ENCODE measurements at places on chromosomes 3 and 15. TPM values are rescaled to one million over a fixed set of nuclear protein-coding genes. Genes with fewer than 3 reads are reported as not detected.

The WDR72 gene
- polyA plus RNA-seq, result 59.2 TPM

The TUSC7 gene
- not detected for polyA plus RNA-seq

The KBTBD13 gene
- 0.12 TPM for polyA plus RNA-seq

The UROC1 gene
- 0.29 TPM for polyA plus RNA-seq

The GCHFR gene
- 29.7 TPM for polyA plus RNA-seq

The RASGRP1 gene
- polyA plus RNA-seq, result 10.8 TPM

The NTRK3 gene
- 13.7 TPM for polyA plus RNA-seq

The CDHR4 gene
- polyA plus RNA-seq, result not detected

The PLCH1 gene
- polyA plus RNA-seq, result 11.0 TPM

The DZIP3 gene
- 30.7 TPM for polyA plus RNA-seq

The LMAN1L gene
- polyA plus RNA-seq, result not detected

The MCCC1 gene
- polyA plus RNA-seq, result 62.0 TPM

The FAM107A gene
- polyA plus RNA-seq, result 4.6 TPM

The EXD1 gene
- polyA plus RNA-seq, result not detected

The MB21D2 gene
- polyA plus RNA-seq, result 17.0 TPM

DNA sequence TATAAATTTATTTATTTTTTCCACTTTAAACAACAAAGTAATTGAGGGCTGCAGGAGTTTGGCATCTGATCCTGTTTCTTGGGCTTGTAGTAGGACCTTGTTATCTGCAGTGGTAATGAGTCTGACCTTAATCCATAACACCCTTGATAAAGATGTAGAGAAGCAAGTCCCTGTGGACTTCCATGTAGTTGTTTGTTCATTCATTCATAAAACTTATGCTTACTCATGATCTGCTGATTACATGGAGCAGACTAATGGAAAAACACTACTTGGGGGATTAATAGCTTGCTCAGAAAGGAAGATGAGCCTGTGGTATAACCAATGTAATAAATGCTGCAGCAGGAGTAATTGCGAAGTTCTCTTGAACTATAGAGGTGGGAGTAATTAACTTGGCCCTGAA lies 271.5 kb upstream of the TBL1XR1 start:
- DNase-seq, result no peak

- DNase-seq, result no peak
Observed at GRCh38 chr3:73192036-73192738, 130.7 kb downstream of the EBLN2 start.

DNA sequence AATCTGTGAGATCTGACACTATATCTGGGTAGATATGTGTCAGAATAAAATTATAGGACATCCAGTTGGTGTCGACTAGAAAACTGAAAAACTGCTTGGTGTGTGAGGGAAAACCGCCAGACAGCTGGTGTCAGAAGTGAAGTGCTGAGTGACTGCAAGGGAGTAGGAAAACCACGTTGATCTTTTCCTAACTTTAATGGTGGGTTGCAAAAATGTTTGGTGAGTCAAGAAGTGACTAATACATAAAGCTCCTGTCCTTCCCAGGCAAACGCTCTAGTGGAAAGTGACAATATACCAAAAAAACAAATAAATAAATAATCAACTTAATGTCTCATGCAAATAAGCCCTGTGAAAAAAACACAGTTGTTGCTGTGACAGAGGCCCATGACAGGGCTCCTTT lies 7.3 kb upstream of the CD96 start:
- no peak for DNase-seq

DNA sequence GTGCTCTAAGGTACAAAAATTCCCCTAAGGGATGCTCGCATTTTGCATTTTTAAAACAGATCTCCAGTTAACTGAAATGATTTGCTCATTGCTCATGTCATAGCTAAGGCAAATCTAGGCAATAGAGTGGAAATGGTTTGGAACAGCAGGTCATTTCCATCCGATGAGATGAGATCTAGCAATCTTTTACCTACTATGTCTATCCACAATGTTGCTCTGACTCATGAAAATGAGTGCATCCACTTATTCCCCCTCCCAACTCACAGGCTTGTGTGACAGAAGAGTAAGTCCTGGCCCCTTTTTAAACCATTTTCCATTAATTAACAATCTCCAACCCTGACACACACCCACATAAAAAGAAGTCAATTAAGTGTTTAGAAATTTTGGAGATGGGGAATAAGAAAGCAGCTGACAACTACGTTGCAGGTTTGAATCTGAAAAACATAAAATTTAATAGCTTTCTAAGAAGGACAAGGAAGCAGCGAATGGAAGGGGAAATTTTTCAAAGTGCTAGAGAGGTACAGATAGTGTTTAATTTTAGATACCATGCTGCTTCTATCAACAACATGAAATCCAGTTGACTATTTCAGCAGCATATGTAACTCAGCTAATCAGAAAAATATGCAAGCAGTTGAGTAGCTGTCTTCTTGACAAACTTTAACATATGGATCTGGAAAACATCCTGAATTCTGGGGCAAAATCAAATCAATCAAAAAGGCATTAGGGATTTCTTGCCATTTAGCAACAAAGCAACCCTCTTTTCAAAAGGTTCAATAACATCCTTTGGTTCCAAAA lies 112.0 kb downstream of the TMCO5A start:
- no peak for DNase-seq

GRCh38 chr15:74748322-74748946 lies at the start of gene CYP1A2:
CYP1A2 (plus strand) TSS chr15:74748845; CDS start chr15:74749739, 894 bp downstream.
- DNase-seq, result no peak

GRCh38 chr15:78626381-78626995 lies 5.7 kb upstream of the CHRNA3 start:
- no peak for DNase-seq

DNA sequence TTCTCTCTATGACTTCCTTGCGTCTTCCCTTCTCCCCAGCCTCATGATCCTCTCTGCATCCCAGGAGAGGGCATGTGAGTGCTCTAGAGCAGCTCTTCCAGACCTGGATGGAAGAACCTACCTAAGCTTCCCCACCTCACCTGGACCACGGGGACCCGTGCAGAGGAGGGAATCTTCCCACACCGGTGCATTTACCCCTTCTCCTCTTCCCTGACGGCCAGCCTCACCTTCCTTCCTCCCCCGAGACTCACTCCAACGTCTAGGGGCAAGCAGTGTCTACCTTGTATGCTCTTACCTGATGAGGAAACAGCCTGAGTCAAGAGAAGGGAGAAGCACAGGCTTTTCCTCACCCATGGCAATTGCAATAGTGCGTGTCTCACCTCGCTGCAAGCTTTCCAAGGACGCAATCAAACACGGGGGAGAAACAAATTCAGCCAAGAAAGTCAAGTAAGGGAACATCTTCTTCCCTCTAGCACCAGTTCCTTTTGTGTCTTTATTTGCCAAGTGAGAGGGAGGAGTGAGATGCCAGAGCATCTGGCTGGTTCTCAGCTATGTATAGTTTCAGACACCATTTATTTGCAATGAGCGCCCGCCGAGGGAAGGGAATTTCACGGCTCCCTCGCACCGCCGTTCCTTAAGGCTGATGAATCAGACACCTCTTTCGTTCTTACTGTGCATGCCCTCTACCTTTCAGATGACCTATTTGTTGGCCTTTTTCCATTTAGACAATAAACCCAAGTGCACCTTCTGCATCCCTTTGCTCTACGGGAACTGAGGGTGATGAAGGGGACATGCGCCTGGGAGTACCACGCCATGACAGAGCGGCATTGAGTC lies 1.8 kb upstream of the CCR9 start:
- DNase-seq, result no peak

DNA sequence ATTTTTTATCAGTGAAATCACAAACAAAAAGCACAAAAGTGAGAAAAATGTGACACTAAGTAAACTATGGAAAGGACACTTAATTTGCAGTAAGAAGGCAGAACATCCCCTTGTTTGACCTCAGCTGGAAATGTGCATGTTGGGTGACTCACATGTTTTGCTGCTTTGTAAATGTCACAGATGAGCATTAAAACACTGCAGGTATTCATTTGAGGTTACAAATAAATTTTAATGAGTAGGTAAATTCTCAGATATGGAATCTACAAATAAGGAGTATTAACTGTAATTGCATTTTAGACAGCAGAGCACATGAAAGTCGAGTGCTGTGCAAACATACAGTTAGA lies 20.3 kb downstream of the CHMP2B start:
- no peak for DNase-seq

- no peak for DNase-seq
Observed at GRCh38 chr15:85139391-85139790, 157.7 kb downstream of the PDE8A start.

GRCh38 chr3:170555329-170555728 lies 30.5 kb downstream of the SLC7A14 start:
- no peak for DNase-seq

DNA sequence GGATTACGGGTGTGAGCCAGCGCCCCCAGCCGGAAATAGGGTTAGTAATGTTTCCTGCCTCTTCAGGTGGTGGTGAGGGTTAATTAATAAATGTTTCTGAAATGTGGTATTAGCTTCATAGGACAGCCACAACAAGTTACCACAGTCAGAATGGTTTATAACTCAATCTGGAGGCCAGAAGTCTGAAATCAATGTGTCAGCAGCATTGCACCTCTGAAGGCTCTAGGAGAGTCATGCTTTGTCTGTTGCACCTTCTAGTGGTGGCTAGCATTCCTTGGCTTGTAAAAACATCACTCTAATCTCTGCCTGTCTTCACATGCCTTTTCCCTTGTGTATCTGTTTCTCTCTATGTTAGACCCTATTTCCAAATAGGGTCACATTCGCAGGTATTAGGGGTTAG lies 7.8 kb upstream of the RPSA start:
- no peak for DNase-seq

DNA sequence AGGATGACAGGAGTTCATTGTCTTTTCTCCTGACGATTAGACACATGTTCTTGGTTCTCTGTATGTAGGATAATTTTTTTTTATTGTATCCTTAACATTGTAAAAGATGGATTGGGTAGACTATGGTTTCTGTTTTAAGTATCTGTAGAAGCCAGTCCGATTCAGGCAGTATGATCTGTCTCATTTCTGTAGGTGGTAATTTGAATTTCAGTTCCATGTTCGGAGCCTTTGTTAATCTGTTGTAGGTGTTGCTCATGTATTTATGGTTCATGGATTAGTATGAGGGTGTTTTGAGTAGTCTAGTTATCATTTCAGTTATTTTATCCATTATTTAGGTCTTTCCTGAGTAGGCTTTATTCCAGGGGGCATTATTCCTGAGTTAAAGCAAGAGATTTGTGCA lies 32.4 kb upstream of the MME start:
- no peak for DNase-seq

DNA sequence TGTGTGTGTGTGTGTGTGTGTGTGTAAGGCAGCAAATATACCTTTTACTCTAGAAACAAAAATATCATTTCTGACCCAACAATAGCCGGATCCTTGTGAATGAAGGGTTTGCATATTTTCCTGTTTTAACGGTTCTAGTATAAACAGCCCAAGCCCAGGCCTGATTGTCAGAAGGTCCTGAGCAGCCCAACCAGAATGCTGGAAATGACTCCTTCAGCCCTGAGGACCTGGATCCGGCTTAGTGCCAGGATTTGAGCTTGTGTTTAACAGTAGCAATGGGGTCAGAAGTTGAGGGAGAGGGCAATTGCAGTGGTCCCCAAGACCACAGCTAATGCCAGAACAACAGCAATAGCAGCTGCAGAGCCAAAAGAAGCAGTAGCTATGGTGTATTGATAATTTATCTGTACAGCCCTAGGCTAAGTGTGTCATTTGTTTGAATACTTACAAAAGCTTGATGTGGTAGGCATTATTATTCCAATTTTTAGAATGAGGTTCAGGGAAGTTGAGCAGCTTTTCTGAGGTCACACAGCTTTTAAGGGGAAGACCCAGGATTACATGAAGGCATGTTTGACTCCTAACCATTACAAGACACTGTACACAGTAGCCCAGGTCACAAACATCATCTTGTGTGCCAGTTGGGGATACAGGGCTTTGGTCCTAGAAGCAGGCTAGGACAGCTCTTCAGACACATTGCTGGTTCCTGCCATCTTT lies 12.8 kb downstream of the FOXL2 start:
- DNase-seq, result no peak

GRCh38 chr3:18363338-18363737 lies 61.8 kb downstream of the SATB1 start:
- DNase-seq, result no peak

DNA sequence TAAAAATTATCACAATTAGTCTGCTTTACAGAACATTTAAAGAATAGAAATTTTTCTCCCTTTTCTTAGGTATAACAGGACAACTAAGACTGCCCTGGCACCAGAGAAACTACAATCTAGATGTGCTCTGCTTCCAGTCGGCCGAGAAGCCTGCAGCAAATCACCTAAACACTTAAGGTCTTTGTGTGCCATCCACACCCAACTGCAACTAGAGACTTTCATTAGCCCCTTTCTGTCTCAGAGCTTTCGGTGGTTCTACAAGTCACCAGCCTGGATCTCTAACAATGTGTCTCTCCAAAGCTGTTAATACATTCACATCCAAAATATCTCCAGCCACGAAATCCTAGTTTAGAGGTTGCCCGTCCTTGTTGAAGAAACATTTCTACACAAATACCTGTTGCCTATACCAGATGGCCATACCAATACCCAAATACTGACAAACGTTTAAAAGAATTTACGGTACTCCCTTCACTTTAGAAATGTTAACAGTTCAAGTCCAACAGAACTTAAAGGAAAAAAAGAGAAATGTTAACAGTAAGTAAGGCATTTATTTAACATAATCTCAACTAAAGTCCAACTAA lies 6.7 kb downstream of the PRC1 start:
- no peak for DNase-seq

GRCh38 chr15:83287541-83288027 lies 3.1 kb upstream of the BNC1 start:
- DNase-seq, result no peak

DNA sequence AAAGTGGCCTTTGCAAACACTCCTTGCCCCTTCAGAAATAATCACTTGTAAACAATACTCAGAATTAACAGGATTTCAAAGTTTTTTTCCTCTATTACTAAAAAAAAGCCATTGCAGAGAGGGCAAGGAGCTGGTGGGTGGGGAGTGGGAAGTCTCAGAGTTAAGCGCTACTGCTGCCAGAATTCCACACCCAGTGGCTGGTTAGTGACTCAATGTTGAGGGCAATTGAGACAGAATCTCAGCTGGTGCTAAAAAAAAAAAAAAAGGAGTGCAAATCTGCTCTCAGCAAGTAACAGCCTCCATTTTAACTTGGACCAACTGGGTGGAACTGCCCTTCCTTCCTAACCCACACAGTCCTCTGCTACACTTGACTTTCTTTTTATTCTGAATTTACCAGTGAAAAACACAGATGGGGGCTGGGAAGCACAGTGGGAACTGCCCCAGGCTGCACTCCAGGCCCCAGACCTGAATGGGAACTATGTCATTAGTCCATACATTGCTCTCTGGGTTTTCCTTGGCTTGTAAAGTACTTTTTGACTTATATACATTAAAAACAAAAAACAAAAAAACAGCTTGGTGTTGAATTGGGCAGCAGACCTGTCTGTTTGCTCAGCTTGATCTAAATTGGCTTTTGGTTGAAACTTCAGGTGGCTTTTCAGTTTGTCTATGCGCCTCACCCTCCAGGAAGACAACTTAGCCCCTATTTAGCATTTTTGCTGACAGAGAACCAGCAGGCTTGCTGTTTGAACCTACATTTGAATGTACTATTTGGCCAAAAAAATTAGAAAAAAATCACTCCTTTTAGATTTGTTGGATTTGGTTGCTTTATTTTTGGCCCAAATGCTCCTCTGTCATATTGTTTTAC lies 357.8 kb upstream of the TBL1XR1 start:
- DNase-seq, result no peak

- no peak for DNase-seq
Observed at GRCh38 chr15:89794627-89795241, 18.6 kb downstream of the MESP2 start.

Data from renal cortex interstitium (tissue), 15 donors.